ENCODE measurements at places on chromosomes 13 and 19.

DNA sequence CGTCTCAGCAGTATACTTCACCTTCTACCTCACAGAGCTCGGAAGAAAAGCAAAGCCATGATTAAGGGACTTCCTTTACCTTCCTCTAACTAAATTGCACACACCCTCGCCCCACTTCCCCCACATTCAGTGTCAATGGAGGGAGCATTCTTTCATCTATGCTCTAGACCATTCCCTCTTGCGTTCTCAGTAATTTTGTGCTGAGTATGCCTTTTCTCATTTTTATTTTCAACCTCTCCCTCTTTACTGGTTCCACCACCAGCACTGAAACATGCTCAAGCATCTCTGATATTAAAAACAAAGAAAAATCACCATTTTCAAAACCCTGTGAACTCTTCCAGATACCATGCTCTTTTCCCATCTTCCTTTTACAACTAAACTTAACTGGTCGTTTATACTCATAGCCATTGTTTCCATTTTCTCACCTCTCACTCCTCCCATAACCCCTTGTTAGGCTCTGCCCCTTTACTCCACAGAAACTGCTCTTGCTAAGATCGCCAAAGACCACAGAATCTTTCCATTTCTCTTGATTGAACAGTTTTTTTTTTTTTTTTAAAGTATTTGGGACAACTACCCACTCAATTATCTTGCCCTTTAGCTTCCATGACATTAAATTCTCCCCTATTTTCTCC lies 32.4 kb downstream of the SERPINE3 start:
- DNase-seq: no peak

DNA sequence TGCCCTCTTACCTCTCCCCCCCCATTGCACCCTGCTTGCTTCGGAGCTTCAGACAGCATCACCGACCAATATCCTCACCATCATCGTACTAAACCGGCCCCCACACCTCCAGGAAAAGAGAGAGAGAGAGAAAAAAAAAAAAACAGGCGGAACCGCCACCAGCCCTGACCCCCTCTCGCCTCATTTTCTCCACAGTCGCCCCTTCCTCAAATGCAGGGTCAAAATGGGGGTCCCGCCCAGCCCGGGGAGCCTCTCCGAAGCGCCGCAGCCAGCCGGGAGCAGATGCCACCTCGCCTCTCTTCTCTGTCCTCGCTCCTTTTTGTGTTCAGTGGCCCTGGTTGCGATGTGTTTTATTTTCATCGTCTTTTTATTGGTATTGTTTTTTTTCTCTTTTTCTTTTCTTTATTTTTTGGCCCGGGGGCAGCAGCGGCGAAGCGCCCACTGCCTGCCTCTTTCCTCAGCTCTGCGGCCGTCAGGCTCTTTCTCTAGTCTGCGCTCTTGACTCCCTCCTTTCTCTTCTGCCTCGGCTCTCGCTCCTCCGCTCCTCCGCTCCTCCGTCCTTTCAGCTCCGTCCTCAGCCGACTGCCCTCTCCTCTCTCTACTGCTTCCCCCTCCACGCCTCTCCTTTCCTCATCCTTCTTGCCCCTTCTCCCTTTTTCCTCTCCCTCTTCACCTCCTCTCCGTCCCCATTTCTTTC lies 41.4 kb downstream of the DEDD2 start:
- no peak for DNase-seq

DNA sequence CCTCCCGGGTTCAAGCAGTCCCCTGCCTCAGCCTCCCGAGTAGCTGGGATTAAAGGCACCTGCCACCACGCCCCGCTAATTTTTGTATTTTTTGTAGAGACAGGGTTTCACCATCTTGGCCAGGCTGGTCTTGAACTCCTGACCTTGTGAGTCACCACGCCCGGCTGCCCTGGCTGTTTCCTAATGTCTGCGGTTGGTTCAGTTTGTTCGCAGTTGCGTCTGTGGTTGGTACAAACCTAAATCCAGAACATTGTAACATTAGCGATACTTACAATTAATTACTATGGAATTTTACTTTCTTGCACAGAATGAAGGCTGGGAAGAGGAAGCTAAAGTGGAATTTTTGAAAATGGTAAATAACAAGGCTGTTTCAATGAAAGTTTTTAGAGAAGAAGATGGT lies 38.1 kb downstream of the RNF17 start:
- DNase-seq: no peak

DNA sequence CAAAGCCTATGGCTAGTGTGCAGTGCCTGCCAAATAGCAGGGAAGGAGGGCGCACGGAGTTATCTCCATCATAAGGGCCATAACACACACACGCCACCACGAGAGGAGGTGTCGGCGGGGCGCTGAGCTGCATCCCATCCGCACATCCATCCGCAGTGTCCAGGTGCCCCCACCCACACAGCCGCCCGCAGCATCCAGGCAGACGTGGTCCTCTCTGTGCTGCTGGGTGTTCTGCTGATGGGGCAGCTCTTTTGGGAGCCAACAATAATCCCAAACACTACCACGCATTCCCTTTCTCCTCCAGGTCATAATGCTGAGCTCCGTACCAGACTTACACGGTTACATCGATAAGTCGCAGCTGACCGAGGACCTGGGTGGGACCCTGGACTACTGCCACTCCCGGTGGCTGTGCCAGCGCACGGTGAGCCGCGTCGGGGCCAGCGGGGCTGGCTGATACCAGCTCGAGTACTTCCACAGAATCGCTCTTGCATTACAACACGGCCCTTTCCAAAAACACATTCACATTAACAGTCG lies 41.5 kb upstream of the F7 start:
- no peak for DNase-seq

GRCh38 chr13:74115133-74115532 lies 19.1 kb downstream of the KLF12 start:
- no peak for DNase-seq

DNA sequence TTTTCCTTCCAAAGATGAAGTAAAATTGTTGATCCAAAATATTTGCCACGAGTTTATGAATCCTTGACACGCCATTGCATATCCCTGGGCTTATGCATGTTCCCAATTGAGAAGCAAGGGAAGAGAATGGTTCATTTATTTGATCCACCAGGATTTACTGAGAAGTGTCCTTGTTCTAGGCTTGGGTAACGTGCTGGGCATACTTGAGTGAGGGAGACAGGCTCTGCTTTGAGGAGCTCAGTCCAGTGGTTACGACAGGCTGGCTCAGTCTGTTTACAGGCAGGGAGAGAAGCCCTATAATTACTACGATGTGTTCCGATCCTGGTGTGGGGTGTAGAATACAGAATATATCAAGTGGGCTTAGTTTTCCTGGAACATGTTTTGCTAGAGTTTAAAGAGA lies 6.3 kb upstream of the PNMA8C start:
- DNase-seq: no peak

- no peak for DNase-seq
These were observed 14.2 kb upstream of the SEMA6B start for GRCh38 chr19:4573682-4574081.

GRCh38 chr19:44702551-44703176 lies 3.7 kb downstream of the CEACAM16 start:
- peak; percentile 81 for DNase-seq

DNA sequence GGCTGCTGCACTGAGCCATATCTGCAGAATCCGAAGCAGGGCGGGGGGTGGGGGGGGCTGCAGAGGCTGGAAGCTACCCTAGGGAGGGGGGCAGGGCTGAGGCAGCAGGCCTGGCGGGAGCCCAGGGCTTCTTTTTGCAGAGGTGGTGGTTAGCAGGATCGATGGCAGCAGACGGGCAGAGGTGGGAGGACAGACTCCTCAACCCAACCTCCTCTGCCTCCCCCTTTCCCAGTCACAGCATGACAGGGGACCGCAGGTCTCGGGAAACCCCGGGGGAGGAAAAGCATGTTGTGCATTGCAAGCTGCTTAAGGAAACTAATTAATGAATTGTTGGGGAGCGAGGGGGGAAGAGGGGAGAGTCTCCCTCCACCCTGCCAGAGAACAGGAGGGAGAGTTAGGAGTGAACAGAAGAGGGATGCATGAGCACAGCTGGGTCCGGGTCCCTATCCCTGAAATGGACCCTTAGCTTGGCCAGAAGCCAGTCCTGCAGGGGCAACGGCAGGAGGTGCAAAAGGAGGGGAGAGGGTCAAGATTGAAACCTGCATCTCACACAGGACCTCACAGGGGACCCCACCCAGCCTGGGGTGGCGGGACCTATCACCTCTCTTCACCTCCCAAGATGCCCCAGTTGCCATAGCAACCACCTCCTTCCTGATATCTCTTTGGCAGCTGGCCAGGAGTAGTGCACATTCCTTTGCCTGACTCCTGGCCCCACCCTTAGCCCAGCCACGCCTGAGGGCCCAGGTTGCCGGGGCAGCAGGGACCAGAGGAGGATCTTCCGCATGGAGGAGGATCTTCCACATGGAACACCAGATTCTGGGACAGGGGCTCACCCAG lies 1.8 kb downstream of the FXYD7 start:
- no peak for DNase-seq

DNA sequence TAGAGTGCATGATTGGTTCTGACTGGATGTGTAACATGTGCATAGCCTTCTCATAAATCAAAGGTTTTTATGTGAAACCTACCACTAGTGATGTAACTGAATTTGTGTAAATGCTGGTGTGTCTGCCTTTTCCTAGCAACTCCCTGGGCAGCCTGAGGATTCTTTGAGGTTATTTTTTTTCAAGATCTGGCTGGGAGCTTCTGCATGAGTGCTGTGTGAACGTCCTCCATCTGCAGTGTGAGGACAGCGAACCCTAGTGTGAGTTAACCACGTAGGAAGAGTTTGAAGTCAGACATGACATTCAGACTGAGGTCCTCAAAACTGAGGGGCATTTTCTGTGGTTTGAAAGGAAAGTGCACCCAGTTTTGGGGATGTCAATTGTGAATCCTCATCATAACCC lies 39.9 kb downstream of the DPRX start:
- DNase-seq: no peak

- DNase-seq: peak; percentile 28
These were observed 135.9 kb downstream of the DLEU7 start for GRCh38 chr13:50707628-50708027.

GRCh38 chr19:13463296-13463695 lies 43.0 kb downstream of the CACNA1A start:
- peak; percentile 39 for DNase-seq

DNA sequence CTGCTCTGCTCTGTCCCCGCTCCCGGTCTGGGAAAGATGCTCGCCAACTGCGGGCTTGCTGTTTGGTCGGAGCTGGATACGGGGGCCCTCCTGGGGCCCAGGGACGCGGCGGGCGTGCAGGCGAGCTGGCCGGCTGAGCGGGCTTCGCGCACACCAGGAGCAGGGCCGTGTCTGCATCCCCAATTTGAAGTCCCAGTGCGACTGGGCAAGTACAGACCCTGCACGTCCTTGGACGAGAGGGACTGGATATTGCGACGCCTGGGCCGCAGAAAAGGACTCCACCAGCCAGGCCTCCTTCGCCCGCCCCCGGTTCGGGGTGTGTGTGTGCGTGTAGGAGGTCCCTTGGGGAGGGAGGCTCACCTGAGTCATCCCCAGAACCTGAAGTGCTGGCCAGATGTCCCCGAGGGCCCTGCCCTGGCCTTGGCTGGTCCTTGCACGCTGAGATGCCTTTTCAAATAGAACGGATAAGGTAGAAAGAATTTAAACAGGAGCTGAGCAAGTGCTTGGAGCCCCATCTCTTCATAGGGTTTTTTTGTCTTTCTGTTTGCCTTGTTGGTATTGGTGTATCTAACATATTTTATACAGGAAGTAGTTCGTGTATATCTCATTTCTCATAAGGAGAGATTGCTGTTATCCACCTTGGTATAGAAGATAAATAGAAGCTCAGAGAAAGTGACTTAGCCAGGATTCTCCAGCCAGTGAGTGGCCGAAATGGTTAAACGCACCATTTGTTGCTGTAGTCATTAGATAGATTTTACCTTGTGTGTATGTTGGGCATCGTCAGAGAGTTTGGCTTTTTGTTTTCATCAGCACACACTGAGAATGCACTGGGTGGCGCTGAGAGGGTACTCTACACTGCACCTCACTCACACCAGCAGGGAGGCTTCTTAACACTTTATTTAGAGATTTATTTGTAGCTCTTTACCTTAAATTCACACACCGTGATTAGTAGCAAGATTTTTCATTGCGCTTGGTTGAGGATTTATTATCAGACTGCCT lies 1.1 kb downstream of the NAXD start:
- DNase-seq: peak; percentile 21

DNA sequence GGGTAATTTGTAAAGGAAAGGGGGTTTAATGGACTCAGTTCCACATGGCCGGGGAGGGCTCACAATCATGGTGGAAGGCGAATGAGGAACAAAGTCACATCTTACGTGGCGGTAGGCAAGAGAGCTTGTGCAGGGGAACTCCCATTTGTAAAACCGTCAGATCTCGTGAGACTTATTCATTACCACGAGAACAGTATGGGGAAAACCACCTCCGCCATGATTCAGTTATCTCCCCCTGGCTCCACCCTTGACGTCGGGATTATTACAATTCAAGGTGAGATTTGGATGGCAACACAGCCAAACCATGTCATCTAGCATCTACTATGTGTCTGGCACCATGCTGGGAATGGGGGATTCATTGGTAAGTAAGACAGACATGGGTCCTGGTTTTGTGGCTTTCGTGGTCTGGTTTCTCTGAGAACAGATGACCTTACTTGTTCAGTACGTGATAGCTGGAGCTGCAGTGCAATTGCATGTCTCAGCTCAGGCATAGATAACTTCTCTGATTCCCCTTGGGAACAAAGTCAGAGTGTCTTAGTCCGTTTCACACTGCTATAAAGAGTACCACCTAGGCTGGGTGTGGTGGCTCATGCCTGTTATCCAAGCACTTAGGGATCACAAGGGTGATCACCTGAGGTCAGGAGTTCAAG lies 8.3 kb downstream of the ZNF554 start:
- no peak for DNase-seq
